ENCODE measurements at places on chromosomes 13 and 19.

DNA sequence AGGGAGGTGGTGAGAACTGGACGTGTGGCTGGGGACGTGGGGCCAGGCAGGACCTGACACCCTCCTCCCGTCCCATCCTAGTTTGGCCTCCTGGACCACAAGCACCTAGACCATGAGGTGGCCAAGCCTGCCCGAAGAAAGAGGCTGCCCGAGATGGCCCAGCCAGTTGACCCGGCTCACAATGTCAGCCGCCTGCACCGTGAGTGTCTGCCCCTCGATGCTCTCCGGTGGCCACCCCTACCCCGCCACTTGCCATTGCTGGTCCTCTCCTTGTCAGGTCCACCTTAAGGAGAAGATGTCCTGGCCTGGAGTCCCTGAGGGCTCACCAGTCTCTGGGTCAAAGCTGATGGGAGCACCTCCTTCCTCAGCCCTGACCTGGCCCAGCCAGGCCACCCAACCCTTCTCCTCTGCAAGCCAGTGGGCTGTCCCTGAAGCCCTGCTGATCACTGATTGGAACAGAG is 2.2 kb downstream of the ANGPTL4 start:
- no peak for DNase-seq

GRCh38 chr19:50792272-50793250 is 2.3 kb downstream of the ACP4 start:
- DNase-seq: no peak

GRCh38 chr13:28373810-28374209 is 121.1 kb downstream of the FLT1 start:
- no peak for DNase-seq

DNA sequence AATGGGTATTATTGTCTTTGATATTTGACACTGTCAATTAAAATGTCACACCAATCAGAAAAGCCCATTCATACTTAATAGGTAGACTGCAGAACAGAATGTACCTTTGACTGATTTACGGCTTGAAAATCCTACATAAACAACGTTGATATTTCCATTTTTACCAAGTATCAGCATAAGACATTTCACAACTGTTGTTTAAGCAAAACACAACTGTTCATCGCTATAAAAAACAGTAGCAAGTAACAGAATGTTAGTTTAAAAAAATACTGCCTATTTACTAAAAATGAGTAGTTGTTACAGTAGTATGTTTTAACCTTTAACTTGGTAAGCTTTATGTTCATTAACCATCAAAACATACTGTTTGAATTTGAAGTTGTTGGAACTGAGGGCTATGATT is 1096.6 kb downstream of the PCDH17 start:
- DNase-seq: no peak

- DNase-seq: no peak
Observed at GRCh38 chr19:2077833-2078619, 18.1 kb downstream of the MOB3A start.

GRCh38 chr13:96967248-96967745 is 27.0 kb downstream of the OXGR1 start:
- DNase-seq: no peak

GRCh38 chr13:112067871-112068539 is 1.1 kb downstream of the SOX1 start:
- no peak for DNase-seq

GRCh38 chr19:2047449-2048103 is 3.5 kb downstream of the MKNK2 start:
- DNase-seq: no peak

- DNase-seq: no peak
Observed at GRCh38 chr13:113839536-113840204, 24.2 kb downstream of the GAS6 start.

DNA sequence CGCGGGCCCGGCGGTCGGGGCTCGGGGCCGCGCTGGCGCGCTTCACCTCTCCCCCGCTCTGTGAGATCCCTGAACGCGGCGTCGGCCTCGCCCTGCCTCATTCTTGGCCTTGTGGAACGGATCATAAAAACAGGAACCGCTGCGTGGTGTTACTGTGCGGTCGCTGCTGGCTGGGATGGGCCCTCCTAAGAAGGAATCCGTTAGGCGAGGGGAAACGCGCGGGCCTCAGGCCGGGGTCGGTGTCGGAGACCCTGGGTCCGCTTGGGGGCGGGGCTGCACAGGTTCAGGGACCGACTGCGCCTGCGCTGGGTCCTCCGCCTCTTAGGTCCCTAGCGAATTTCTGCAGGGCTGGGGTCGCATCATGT is 381 bp downstream of the CKAP2 start:
- peak; percentile 76 for DNase-seq

DNA sequence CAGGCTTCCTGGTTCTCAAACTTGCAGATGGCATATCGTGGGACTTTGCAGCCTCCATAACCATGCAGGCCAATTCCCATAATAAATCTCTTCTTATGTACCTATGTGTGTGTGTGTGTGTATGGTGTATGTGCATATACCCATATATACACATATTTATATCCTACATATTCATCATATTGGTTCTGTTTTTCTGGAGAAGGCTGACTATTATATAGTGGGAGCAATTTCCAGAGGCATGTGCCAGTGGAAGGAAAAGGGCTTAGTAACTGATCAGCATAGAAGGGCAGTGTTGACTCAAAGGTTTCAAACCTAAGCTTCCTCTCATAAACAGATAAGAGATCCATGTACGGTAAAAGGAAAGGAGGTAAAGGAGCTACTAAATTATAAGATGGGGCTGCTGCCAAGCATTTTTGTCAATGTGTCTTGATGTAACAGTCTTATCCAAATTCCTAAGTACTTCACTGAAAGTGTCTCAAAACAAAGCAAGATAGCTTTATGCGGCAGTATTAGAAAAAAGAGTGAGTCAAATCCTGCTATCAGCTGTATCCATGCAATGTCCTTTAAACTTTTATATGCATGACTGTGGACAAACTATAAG is 432.1 kb downstream of the TBC1D4 start:
- DNase-seq: no peak

- no peak for DNase-seq
Observed at GRCh38 chr19:13055213-13056051, 47.2 kb downstream of the LYL1 start.

DNA sequence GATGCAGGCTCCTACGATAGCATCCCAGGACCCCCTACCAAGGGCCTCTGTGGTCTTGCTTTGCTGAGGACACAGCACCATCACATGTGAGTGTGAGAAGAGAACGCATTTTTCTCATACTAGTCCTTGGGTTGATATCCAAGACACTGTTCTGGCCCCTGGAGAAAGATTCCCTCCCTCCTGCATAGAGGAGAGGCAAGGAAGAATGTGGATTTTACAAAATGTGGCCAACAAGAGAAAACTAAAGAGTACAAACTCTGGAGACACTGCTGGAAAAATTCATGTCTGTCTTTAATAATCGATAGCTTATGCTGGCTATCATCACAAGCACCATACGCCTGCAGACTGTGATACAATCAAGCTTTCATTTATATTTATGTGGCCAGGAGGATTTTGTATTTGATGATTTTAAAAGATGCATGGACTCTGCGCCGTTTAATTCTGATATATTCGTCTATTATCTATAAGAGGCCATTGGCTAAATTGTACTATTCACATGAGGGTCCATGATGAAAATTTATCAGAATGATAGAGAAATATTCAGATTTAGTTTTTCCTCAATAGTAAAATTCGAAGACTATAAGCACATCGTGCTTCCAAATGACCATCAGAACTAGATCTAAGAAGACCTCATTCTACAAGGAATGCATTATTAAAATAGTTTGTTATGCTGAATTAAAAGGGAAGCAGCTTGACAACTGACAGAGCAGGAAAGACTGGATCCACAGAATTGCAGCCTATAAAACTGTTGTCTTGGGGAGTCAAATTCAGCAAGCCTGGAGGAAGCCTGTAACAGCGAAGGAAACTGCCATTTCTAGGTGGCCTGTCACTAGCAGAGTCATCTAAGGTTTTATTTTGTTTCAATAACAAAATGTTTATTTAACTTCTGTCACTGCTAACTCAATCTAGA is 578.7 kb downstream of the DIAPH3 start:
- DNase-seq: no peak

GRCh38 chr13:97448503-97449251 is 14.7 kb downstream of the RAP2A start:
- DNase-seq: no peak

GRCh38 chr19:2083174-2083854 is 12.8 kb downstream of the MOB3A start:
- peak; percentile 63 for DNase-seq

DNA sequence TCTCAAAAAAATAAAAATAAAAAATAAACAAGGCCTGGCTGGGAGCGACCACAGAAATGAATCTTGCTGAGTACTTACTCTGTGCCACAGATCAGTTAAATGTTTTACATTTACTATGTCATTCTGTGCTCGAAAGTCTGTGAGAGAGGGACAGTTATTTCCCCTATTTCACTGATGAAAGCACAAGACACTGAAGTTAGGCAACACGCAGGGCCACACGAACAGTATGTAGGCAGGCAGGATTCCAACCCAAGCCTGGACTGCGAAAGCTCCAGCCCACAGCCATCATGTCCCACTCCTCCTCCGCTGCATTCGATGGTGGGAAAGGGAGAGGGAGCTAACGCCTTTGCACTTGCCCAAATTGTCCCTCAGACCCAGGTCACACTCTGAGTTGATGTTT is 34.2 kb downstream of the RUBCNL start:
- no peak for DNase-seq

- DNase-seq: no peak
Observed at GRCh38 chr13:78045916-78046315, 127.3 kb upstream of the EDNRB start.

- DNase-seq: no peak
Observed at GRCh38 chr19:13083627-13084026, 19.0 kb downstream of the LYL1 start.

GRCh38 chr19:29528946-29529645 is 3.3 kb downstream of the VSTM2B start:
- no peak for DNase-seq

GRCh38 chr13:82202398-82202797 is 1679.9 kb downstream of the SLITRK1 start:
- no peak for DNase-seq

DNA sequence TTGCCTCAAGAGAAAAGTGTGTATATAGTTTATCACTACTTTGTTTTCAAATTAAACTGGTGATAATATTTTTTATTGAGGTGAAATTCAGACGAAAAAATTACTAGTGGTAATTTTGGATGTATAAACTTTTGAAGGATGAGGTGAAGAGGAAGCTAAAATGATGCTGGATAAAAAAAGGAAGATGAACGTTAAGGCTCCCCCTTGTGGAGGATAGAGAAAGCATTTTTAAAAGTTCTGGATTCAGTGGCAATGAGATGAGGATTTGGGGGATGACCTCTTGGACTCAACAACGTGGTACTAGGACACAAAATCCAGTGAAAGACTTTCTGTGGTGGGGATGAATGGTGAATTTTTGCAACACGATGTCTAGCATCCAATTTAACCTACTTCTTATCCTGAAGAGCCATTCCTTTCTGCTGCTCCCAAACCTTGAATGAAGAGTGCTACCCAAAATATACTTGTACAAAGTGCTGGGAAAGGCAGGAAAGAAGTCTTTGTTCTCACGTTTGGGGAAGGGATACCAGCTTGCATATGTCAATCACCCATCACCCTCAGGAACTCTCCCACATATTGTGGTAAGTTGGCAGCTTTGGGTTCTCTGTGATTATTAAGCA is 7.3 kb upstream of the SIGLEC5 start:
- no peak for DNase-seq

DNA sequence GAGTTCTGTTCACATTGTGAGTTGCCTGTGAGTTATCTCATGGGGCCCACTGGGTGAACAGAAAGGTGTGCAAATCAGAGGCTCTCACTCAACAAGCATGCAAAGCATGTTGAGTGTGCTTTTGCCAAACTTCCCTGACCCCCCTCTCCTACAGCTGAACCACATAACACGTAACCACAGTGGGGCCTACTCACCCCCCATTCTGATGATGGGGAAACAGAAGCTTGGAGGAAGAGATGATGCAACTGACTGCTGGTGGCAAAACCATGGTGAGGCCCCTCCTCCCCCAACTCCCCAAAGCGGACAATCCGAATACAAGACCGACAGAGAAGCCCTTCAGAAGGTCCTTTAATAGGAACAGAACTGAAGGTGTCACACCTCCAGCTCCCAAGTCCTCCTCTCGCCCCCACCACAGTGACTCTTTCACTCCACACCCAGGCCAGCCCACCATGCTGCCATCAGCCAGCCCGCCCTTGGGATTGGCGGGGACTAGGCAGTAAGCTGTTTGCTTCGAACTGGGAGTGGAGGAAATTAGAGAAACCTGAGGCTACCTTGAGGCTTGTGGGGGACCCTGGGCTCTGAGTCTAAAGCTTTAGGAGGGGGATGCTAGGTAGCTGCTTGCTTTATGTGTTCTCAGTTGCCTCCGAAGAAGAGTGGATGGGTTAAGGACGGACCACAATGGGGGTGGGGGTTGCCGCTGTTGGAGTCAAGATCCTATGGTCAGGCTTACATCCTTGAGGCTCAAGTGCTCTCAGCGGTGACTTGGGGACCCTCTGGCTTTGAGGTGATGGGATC is 3.8 kb downstream of the ZNF784 start:
- no peak for DNase-seq

DNA sequence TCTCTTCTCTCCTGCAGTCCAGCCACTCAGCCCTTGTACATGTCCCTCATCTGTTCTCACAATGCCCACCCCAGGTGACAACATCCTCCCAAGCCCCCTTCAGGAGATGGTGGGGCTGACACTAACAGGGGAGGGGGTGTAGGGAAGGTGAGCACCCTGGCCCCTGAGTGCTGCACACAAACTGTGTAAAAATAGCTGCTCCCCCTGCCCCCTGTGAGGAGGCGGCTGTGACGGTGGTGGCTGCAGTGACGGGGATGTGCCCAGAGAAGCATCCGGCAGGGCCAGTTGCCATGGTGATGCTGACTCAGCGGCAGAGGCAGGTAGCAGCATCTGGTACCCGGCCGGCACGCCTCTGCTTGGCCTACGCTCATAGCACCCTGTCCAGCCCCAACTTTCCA is 13.0 kb upstream of the JUND start:
- DNase-seq: no peak

- DNase-seq: no peak
Observed at GRCh38 chr13:110479648-110480047, 81.9 kb downstream of the RAB20 start.

DNA sequence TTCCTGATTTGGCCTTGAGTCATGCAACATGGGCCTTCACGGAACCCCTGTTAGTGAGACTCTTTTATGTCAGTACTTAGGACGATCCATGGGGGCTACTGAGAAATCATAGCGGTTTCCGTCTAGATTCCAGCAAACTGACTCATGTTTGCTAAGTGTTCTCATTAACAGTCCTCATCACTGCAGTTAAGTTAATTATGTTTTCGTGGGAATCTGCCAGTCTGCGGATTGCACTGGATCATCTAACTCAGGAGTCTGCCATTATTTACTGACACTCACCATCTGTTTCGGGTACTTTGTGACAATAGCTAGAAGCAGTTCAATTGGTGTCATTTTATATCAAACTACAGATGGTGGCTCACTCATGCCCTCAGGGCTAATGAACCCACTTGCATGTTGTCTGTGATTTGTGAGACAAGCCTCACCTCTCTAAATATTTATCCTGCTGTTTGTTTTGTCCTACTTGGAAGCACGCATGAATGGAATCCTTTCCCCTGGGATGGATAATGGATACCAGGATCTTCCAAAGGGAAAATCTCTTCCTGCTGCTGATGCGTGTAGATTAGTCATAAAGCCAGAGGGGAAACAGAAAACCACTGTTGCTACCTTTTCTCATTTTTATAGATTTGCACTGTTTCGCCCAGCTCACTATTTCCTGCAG is 61.8 kb downstream of the RAB20 start:
- no peak for DNase-seq
